ENCODE measurements at places on chromosomes 7 and 10. TPM values are rescaled to one million over a fixed set of nuclear protein-coding genes. Genes with fewer than 3 reads are reported as not detected.

AGAP6 gene
- 13.1 TPM for total RNA-seq

MACC1 gene
- total RNA-seq, result 9.8 TPM

C10orf53 gene
- total RNA-seq, result not detected

ATOH7 gene
- not detected for total RNA-seq

EEF1AKMT2 gene
- total RNA-seq, result 39.6 TPM
